ENCODE measurements at places on chromosomes 3 and 15.

DNA sequence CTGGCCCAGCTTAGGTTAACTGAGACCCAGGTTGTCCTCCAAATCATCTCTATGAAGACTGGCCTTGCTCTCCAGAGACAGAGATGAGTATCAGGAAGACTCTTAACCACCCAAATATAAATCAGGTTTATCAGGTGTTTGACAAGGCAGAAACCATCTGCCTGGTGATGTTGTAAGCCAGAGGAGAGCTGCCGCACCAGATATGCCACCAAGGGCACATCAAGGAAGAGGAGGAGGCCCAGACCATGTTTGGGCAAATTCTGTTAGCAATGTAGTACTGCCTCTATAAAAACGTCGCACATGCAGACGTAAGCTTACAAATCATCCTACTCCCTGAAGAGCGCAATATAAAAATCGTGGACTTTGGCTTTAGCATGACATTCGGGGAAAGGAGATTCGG, 21.0 kb upstream of the RPL32 start:
- DNase-seq = no peak

GRCh38 chr3:136294176-136294575, 44.0 kb downstream of the PCCB start:
- no peak for DNase-seq

- no peak for DNase-seq
These were observed 57.6 kb downstream of the RAB11A start for GRCh38 chr15:65926899-65927298.

- DNase-seq = no peak
These were observed 80.8 kb downstream of the NR2F2 start for GRCh38 chr15:96411056-96412031.

DNA sequence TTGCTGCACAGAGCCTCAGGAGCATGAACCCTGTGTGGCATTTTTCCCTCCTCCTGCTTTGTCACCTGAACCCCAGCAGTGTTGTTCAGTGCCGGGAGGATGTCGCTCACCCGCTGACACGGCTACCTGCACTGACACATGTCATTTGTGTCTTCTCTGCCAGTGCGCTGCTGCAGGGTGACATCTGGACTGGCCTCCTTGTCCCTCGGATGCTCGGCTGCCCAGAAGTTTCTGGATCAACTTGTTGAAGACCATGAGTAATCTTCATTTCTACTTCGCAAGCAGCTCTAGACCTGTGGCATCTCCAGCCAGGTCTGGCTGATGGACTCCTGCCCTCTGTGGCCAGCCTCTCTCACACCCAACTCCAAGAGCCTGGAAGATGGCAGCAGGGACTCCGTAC, 311.1 kb upstream of the C2CD4B start:
- no peak for DNase-seq
